Stimulated activated naive CD4-positive, alpha-beta T cell (primary cell): ENCODE measurements at places on chromosomes 11 and 22.

DNA sequence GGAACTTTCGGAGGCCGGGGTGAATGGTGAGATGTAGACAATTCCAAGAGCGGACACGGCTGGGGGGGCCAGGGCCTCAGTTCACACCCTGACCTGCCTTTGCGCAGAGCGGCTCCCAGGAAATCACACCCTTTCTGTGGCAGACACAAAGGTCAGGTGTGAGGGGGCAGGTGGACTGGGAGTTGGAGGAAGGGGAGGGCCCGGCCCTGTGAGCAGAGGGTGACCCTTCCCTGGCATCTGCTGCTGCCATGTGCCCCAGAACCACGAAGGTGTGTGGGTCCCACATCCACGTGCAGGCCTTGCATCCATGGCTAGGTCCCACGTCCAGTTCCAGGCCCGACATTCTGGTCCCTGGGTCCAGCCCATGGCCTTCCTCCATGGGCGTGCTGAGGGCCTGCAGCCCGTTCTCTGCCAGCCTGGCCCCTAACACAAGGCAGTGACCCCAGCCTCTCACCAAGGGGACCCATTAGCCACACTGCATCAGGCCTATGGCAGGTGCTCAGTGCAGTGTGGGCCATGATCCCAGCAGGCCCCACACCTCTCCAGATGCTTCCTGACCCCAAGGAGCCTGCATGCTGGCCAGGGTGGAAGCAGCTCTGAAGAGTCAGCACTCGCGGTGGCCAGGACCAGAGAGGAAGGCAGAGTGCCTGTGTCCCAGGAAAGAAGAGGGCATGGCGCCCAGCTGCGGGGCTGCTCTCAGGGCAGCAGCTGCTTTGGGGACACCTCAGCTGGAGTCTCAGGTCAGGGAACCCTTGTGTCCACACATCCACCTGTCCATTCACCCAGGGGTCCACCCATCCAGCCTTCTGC, 18.9 kb upstream of the PIM3 start:
- DNase-seq: no peak

DNA sequence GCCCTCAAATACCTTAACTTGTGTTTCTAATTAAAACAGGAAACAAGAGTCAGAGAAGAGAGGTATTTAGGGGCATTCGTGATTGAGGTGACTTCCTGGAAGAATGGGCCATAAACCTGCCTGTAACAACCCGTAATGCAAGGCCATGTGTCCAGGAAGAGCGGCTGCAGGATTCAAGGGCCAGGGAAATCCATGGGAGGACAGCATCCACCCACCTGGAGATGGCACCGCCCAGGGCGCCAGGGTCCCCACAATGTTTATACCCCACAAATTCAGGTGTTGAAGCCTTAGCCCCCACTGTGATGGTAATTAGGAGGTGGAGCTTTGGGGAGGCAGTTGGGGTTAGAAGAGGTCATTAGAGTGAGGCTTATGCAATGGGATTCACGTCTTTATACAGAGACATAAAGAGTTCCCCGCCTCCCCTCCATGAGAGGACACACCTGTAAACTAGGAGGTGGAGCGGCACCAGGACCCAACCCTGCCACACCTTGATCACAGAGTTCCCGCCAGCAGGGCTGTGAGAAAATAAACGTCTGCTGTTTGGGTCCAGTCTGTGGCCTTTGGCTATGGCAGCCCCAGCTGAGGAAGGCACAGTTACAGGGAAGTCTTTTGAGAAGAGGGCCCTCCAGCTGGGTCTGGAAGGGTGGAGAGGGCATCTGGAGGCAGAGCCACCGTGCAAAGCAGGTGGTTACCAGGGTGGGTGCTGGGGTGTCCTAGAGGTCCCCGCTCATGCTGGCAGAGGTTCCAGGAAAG, 1394.3 kb downstream of the TBC1D22A start:
- no peak for DNase-seq

GRCh38 chr11:14258221-14258935, 100.6 kb downstream of the RRAS2 start:
- no peak for DNase-seq

- DNase-seq: no peak
Measured at GRCh38 chr11:70695086-70695960, 297.0 kb downstream of the CTTN start.
